ENCODE measurements at places on chromosomes 1 and 21.

DNA sequence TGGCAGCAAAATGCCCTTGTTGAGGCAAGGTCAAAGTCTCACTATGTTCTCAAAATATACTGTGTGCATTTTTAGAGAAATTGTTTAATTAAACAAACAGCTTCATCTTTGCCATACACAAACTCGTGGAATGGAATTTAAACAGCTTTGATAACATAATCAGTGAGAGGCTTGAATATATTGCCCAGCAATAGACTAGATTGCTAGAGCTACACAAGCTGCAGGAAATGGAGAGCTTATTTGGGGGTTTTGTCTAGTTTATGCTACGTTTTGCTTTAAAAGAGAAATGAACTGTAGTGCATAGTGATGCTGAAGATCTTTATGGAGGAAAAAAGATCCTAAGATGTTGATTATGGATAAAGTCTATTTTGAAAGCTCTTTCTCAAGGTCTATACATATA, 166.8 kb upstream of the HMCN1 start:
- DNase-seq = no peak

- DNase-seq = no peak
Observed at GRCh38 chr1:235113183-235113917, 15.3 kb downstream of the TOMM20 start.

DNA sequence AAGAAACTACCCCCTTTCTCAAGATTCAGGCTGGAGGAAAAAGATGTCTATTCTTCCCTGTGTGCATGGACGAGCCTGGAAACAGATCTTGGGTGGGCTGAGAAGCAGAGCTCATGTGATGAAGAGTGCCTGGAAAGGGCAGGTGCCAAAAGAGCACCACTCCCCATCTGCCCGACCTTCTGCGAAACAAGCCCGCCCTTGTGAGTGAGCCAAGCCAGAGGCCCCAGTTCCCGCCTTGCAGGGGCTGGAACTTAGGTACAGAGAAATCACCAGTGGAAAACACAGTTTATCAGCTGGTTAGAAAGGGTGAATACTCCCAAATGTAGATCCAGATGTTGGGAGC, 26.7 kb upstream of the A3GALT2 start:
- no peak for DNase-seq

DNA sequence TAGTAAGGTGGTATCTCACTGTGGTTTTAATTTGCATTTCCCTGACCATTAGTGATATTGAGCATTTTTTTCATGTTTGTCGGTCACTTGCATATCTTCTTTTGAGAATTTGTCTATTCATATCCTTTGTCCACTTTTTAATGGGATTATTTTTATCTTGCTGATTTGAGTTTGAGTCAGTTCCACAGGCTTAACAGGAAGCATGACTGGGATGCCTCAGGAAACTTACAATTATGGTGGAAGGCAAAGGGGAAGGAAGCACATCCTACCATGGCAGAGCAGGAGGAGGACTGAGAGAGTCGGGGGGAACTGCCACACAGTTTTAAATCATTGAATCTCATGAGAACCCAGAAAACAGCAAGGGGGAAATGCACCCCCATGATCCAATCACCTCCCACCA, 51.1 kb downstream of the ODF2L start:
- no peak for DNase-seq

- no peak for DNase-seq
Observed at GRCh38 chr1:223140611-223141405, 2.2 kb downstream of the TLR5 start.

Data from cortex of kidney (tissue), 1 donor.